CD4-positive, alpha-beta T cell (primary cell): ENCODE measurements at places on chromosomes 6 and 20.
A peak's percentile ranks its signal among the peaks of the same experiment; 100 is the strongest.

GRCh38 chr6:17705428-17705777, 1.3 kb downstream of the NUP153 start:
- DNase-seq = no peak

GRCh38 chr6:129642322-129642721, 67.7 kb downstream of the ARHGAP18 start:
- no peak for DNase-seq

- DNase-seq = no peak
These were observed 357.0 kb downstream of the LAMA2 start for GRCh38 chr6:129239825-129240491.

DNA sequence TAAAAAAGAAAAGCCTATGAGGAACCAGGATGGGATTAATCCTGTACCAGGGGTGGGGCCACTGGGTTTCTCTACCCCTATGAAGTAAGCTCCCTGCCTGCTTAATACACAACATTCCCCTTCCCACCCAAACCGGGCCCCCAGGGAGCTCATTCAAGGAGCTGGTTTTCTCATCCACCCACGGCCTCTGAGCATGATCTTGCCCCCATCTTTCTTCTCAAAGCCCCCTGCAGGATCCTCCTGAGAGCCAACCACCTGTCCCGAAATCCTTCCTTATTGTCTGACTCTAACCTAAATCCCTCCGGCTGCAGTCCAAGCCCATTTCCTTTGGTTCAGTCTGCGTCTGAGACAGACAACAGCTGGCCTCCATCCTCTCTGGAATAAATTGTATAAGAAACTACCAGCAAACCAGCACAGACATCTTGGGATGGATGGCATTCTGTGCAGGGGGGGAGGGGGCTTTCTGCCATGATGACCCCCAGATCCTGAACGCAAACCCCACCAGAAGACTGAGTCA, 21.0 kb downstream of the KCNK5 start:
- no peak for DNase-seq

- no peak for DNase-seq
These were observed 49.4 kb downstream of the PYGB start for GRCh38 chr20:25297141-25297905.

- no peak for DNase-seq
These were observed 153.4 kb downstream of the DTNBP1 start for GRCh38 chr6:15509335-15509933.

DNA sequence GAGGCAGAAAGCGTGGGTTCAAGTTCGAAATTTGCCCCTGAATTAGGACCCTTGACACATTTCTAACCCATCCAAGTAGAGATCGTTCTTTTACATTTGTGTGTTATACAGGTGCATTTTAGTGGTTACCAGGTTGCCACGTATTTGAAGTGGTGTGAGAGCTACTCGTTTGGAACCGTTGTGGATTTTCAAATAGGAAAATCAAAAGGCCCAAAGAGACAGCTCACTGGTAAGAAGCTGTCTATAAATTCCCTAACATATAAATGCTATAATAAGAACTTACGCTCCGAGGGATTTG, 1.6 kb upstream of the REV3L start:
- DNase-seq = no peak

GRCh38 chr6:75563032-75563431, 38.6 kb upstream of the SENP6 start:
- no peak for DNase-seq

- DNase-seq = no peak
These were observed at the start of gene CALHM5 for GRCh38 chr6:116511424-116512110. Gene CALHM5 (plus strand): TSS chr6:116511639. CDS start chr6:116511697, 58 bp downstream.

DNA sequence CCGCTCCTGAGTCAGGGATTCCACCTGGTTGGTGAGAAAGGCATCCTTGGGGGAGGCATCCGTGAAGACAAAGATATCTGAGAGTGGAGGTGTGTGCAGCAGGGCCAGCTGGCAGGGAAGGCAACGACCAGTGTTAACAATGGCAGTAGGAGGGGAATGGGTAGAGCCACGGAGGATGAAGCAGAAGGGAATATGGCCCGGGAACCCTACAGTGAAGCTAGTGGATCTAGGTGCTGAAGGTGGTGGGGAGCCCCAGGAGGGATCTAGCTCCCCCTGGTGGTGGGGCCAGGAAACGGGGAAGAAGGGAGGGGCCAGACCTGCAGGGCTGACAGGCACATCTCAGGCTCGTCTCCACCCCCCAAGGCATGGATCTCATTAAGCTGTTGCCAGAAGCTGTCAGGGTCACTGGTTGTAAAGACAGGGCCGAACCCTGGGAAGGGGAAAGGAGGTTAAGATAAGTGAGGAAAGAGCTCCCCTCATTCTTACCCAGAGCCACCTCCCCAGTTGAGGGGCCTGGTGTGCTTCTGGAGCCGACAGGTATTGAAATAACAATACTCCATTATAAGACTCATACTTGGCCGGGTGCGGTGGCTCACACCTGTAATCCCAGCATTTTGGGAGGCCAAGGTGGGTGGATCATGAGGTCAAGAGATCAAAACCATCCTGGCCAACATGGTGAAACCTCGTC, 7.3 kb downstream of the VWA7 start:
- peak; percentile 74 for DNase-seq
